ENCODE measurements at places on chromosomes 16 and 17. TPM values are rescaled to one million over a fixed set of nuclear protein-coding genes. Genes with fewer than 3 reads are reported as not detected.
A peak's percentile ranks its signal among the peaks of the same experiment; 100 is the strongest.

CIITA gene
- total RNA-seq, result 103 TPM

KRTAP1-3 gene
- not detected for total RNA-seq

NPIPA2 gene
- total RNA-seq, result 1.4 TPM

IRX3 gene
- total RNA-seq, result 0.12 TPM

GRCh38 chr16:85634747-85635544, 21.8 kb downstream of the GSE1 start:
- H3K27me3 ChIP-seq, result no peaks in the 10 kb centered on the region
- no peak for DNase-seq
- H3K4me3 ChIP-seq, result no peak overlapping the region
- no peak overlapping the region for H3K27ac ChIP-seq
- no peaks in the 10 kb centered on the region for H3K4me1 ChIP-seq
- H3K36me3 ChIP-seq, result peaks cover 3% of the 10 kb centered on the region

- H3K36me3 ChIP-seq, result no peaks in the 10 kb centered on the region
- H3K27ac ChIP-seq, result no peak overlapping the region
- DNase-seq, result no peak
- H3K4me3 ChIP-seq, result no peak overlapping the region
- no peaks in the 10 kb centered on the region for H3K4me1 ChIP-seq
- no peaks in the 10 kb centered on the region for H3K27me3 ChIP-seq
Measured at GRCh38 chr17:72307836-72308235, 187.0 kb downstream of the SOX9 start.

DNA sequence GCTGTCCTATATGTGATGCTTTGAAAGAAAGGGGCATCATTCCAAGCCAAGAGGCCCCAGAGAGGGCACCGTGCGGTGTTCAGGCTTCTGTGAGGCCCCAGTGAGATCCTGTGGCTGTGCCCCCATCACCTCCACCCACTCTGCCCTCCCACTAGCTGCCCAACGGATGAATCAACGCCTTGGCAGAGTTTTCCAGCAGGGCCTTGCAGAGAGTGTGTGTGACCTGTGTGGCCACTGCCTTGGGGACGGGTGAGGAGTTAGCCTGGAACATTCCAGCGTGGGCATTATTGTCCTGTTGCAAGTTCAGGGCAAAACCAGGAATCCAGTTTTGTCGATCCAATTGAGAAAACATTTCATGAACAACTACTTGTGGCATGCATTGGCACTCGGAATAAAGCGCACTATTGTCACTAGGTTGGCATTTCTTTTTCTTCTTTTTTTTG, 53.7 kb downstream of the SF3B3 start:
- peaks cover 15% of the 10 kb centered on the region for H3K4me1 ChIP-seq
- H3K27me3 ChIP-seq, result no peaks in the 10 kb centered on the region
- H3K36me3 ChIP-seq, result peaks cover 17% of the 10 kb centered on the region
- DNase-seq, result no peak
- no peak overlapping the region for H3K4me3 ChIP-seq

DNA sequence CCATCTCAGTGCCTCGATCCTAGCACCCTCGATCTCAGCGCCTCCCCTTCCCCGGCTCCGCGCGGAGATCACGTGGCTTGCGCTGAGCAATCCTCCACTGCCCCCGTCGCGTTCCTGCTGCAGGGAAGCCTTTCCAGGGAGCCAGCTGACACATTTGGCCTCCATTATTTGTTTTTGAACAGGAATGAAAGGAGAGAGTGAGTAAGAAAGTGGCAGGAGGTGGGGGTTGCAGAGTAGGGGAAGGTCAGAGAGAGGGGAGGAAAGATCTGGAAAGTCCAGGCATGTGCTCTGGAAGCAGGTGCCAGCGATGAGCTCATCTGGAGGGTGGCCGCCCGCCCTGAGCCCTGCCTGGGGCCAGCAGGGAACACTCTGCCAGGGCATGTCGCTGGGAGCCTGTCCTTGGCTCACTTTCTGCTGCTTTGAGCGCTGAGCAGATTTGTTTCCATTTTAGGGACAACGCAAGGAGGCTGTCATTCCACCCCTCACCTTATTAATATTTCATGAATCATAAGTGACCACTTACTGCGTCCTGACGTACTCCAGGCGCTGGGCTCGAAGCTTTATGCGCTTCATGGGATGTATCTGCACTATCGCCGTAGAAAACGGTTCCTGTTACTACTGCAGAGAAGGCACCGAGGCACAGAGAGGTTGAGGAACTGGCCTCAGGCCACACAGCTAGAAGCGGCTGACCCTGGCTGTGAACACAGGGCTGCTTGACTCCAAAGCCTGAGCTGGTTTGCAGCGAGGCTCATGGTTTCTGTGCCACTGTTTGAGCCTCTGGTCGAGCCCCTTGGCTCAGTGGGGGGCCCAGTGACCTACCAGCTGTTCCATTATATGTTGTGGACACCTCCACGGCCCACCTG, 283.1 kb downstream of the SEC14L1 start:
- peaks cover 3% of the 10 kb centered on the region for H3K36me3 ChIP-seq
- H3K4me3 ChIP-seq, result no peak overlapping the region
- no peak for DNase-seq
- no peak overlapping the region for H3K27ac ChIP-seq

DNA sequence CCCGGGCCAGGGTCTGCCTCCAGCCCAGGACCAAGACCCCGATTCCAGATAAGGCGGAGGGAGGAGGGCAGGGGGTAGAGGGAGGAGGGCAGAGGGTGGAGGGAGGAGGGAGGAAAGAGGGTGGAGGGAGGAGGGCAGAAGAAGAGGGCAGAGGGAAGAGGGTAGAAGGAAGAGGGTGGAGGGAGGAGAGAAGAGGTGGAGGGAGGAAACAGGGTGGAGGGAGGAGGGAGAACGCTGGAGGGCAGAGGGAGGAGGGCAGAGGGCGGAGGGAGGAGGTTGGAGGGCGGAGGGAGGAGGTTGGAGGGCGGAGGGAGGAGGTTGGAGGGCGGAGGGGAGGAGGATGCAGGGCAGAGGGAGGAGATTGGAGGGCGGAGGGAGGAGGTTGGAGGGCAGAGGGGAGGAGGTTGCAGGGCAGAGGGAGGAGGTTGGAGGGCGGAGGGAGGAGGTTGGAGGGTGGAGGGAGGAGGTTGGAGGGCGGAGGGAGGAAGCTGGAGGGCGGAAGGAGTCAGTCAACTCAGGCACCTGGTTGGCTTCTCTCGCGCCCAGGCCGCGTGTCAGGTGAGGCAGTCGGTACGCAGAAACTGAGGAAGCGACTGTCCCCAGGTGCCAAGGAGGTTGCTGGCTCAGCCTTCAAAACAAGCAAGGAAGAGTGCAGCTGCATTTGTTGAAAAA, 65.2 kb downstream of the KLHDC4 start:
- peaks cover 16% of the 10 kb centered on the region for H3K36me3 ChIP-seq
- no peaks in the 10 kb centered on the region for H3K27me3 ChIP-seq
- H3K4me3 ChIP-seq, result no peak overlapping the region

DNA sequence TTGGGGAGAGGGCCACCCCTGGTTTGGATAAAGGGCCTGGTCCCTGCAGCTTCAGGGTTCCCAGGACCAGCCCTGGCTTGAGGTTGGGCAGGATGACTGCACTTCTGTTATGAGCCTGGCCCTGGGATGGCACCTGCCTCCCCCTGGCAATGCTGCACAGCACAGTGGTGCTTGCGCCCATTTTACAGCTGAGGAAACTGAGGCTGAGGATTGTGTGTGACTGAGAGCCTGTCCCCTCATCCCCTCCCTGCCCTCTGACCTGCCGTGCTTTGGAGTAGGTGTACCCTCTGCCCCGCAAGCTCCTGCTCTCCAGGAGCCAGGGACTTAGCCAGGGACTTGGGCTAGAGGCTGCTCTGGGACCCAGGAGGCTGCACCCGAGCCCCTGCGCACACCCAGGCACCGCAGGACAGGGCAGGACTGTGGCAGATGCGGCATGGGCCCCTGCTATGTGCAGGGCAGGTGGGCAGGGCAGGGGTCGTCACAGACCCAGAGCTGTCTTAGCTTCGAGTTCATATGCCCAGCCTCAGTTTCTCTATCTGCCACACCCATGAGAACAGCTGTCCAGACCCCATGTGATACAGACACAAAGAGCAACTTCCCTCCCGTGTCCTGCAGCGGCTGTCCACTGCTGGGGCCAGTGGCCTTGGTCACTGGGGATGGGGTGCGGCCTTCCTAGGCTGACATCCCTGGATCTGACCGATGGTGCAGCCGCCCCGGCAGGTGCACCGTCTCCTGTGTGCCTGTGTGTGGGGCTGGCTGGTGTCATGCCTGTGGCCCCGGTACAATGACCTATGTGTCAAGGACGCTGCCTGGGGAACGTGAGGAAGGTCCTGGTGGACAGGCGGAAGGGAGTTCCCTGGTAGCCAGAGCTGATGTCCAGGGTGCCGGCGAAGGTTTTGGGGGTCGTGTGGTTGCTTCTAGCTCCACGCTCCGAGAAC, 36.6 kb downstream of the BAHCC1 start:
- peaks cover 20% of the 10 kb centered on the region for H3K27me3 ChIP-seq
- no peak overlapping the region for H3K4me3 ChIP-seq
- DNase-seq, result no peak
- H3K27ac ChIP-seq, result no peak overlapping the region
- H3K4me1 ChIP-seq, result peaks cover 4% of the 10 kb centered on the region

DNA sequence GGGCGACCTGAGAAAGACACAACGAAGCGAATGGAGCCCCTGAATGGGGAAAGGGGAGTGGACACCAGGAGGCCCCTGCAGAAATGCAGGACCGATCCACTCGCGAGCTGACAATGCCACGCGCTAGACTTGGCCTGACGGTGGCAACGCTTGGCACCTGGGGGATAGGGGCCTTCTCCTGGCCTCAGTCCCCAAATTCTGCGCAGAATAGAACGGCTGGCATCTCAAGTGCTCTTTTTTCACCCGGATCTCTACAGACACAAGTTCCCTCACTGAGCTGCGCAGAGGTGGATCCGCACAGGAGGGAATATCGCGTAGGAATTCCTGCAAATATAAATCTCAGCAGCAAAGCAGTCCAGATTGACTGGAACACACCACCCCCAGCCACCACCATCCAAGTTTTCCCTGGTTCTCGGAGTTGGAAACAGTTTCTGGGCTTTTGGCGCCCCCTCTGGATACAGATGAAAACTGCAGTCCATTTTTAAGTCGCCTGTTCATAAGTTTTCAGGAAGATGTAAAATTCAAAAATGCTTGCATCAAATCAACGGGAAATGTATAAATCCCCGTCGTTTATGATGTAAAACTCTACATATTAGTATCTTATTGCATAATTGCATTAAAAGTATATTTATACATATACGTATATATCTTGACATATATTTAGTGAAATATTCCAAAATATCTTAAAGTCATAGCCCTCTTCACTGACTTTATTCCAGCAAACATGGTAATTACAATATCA, 2.3 kb upstream of the SOX9 start:
- peaks cover 7% of the 10 kb centered on the region for H3K36me3 ChIP-seq
- peak overlapping the region; percentile 64 for H3K27ac ChIP-seq
- H3K4me1 ChIP-seq, result peaks cover 4% of the 10 kb centered on the region
- no peak for DNase-seq

- no peak overlapping the region for H3K4me3 ChIP-seq
- no peak for DNase-seq
- no peaks in the 10 kb centered on the region for H3K36me3 ChIP-seq
Measured at GRCh38 chr17:8732406-8733085, 12.1 kb downstream of the CCDC42 start.

- H3K27me3 ChIP-seq, result no peaks in the 10 kb centered on the region
- H3K36me3 ChIP-seq, result peaks cover 23% of the 10 kb centered on the region
- peaks cover 5% of the 10 kb centered on the region for H3K4me1 ChIP-seq
- no peak overlapping the region for H3K27ac ChIP-seq
Measured at GRCh38 chr17:82960419-82961271, 118.8 kb upstream of the METRNL start.

GRCh38 chr17:49358641-49359247, 3.3 kb downstream of the ZNF652 start:
- peak overlapping the region; percentile 72 for H3K27ac ChIP-seq
- no peaks in the 10 kb centered on the region for H3K27me3 ChIP-seq
- peaks cover 12% of the 10 kb centered on the region for H3K36me3 ChIP-seq
- H3K4me3 ChIP-seq, result peak overlapping the region; percentile 98
- DNase-seq, result peak; percentile 49

DNA sequence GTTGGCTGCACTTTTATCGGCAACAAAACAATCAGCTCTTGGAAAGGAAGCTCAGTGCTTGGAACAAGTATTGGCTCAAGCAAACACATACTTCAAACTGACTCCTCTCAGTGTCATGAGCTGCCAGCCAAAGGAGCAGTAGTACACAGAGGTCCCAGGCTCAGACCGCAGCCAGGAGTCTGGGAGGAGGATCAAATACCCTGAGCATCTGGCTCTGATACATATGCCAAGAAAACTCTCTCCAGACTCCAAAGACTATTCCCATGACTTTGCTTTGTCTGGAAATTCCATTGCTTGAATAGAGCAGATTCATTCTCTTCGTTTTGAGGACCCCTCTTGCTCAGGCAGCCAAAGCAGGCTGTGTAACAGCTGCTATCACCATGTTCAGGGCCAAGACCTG, 501.6 kb upstream of the PSMD7 start:
- H3K4me1 ChIP-seq, result no peaks in the 10 kb centered on the region
- H3K4me3 ChIP-seq, result no peak overlapping the region
- no peak overlapping the region for H3K27ac ChIP-seq
- no peak for DNase-seq
- no peaks in the 10 kb centered on the region for H3K27me3 ChIP-seq

GRCh38 chr16:73023752-73024570, 24.0 kb downstream of the ZFHX3 start:
- H3K4me3 ChIP-seq, result no peak overlapping the region
- no peaks in the 10 kb centered on the region for H3K4me1 ChIP-seq
- no peaks in the 10 kb centered on the region for H3K27me3 ChIP-seq
- no peaks in the 10 kb centered on the region for H3K36me3 ChIP-seq
- DNase-seq, result no peak
- H3K27ac ChIP-seq, result no peak overlapping the region

GRCh38 chr17:329784-330420, 22.7 kb downstream of the RPH3AL start:
- no peak overlapping the region for H3K27ac ChIP-seq
- H3K4me1 ChIP-seq, result peaks cover 4% of the 10 kb centered on the region
- DNase-seq, result no peak
- no peak overlapping the region for H3K4me3 ChIP-seq

GRCh38 chr16:24045641-24046040, 209.9 kb downstream of the PRKCB start:
- H3K4me1 ChIP-seq, result peaks cover 20% of the 10 kb centered on the region
- no peak overlapping the region for H3K4me3 ChIP-seq
- H3K27ac ChIP-seq, result no peak overlapping the region
- peaks cover 9% of the 10 kb centered on the region for H3K36me3 ChIP-seq

DNA sequence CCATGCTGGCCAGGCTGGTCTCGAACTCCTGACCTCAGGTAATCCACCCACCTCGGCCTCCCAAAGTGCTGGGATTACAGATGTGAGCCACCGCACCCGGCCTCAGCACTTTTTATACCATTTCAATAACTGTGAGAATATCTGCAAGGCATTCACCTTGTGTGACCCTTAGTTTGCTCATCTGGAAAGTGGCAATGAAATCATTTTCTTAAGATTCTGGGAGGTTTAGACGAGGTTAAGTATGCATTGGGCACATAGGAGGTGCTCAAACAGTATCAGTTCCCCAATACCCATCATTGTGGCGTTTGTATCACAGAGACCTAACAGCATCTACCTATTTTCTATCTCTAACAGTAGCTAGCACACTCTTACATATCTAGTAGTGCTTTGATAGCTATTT, 481.9 kb upstream of the ERCC4 start:
- no peak for DNase-seq
- H3K27me3 ChIP-seq, result no peaks in the 10 kb centered on the region
- no peak overlapping the region for H3K4me3 ChIP-seq
- H3K36me3 ChIP-seq, result no peaks in the 10 kb centered on the region
- no peak overlapping the region for H3K27ac ChIP-seq
